ENCODE measurements at places on chromosomes 11 and 22. TPM values are rescaled to one million over a fixed set of nuclear protein-coding genes. Genes with fewer than 3 reads are reported as not detected.

DNA sequence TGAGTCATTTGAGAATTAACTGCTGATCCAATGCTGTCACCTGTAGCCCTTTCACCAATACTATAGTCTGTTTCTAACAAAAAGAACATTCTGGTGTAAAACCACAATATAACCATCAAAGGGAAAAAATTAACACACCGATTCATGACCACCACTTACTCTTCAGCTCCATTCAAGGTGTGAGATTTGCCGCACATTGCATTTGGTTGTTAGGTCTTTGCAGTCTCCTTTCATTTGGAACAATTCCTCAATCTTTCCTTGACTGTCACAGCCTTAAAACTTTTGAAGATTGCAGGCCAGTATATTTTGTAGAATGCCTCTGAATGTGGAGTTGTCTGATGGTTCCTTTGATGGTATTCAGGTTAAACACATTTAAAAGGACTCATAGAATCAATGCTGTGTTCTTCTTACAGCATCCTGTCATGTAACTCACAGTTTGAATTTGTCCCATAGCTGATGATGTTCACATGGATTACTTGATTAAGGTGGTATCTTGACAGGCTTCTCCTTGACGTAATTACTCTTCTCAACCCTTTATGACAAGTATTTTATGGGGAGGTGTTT lies 63.6 kb downstream of the TNRC6B start:
- no peak for DNase-seq

DNA sequence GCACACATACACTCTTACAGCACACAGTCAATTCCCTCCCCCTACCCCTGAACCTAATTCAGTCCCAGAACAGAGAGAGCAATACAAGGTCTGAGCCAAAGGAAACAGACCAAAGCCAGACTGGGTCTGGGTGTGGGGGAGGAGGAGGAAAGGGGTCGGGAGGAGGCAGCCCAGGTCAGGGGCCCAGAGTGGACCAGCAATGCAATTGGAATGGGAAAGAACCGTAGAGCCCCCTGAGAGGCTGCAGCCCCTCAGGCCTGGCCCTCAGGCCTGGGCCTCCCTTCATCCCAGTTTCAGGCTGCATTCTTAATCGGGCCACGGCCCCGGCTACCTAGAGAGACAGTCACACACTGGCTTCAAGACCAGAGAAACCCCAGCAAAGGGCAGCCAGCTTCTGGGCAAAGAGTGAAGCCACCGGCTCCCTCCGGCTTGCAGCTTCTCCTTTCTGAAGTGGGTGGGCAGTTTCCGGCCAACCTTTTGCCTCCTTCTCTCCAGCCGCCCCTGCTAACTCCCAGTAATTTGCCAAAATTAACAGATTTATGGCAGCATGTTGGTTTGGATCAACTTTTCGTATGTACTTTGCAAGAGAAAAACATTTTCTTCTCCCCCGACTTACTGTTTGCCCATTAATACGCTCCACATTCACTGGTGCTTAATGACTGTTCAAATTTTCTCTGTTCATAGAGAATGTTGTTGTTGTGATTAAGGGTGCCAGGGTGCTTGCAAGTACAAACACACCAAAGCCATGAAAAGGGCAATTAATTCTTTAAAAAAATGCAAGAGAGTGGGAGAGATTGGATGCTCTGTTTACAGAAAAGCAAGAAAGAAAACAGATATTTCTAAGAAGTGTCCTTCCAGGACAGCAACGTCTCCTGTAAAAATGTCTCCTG lies 488.3 kb downstream of the MN1 start:
- DNase-seq: no peak

GRCh38 chr11:46697303-46697702 lies 3.1 kb downstream of the ARHGAP1 start:
- DNase-seq: no peak

DNA sequence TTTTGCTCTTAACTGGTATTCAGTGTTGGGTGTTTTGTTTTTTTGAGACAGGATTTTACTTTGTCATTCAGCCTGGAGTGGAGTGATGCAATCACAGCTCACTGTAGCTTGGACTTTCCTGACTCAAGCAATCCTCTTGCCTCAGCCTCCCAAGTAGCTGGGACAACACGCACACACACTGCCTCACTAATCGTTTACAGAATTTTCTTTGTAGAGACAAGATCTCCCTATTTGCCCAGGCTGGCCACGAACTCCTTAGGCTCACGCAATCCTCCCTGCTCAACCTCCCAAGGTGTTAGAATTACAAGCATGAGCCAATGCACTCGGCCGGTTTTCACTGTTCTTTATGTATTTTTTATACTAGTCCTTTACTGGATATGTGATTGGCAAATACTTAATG lies 51.0 kb upstream of the IGLL5 start:
- DNase-seq: no peak

DNA sequence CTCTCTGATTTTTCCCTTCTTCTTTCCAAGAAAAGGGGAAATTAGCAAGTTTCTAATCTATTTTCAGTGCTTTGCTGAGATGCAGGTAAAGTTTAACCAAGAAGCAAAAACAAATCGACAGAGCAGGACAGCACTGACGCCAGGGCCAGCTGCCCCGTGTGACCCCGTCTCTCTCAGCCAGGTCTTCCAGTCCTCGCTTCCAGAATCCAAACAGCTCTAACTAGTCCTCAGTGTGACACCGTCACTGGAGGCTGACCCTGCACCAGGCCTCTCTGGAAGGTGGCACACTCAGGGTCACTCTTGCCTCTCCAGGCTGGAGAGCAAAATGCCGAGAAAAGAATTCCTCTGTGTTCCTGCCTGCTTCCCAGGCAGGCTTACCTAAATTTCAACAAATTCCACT lies 44.8 kb downstream of the SHANK2 start:
- DNase-seq: no peak

DNA sequence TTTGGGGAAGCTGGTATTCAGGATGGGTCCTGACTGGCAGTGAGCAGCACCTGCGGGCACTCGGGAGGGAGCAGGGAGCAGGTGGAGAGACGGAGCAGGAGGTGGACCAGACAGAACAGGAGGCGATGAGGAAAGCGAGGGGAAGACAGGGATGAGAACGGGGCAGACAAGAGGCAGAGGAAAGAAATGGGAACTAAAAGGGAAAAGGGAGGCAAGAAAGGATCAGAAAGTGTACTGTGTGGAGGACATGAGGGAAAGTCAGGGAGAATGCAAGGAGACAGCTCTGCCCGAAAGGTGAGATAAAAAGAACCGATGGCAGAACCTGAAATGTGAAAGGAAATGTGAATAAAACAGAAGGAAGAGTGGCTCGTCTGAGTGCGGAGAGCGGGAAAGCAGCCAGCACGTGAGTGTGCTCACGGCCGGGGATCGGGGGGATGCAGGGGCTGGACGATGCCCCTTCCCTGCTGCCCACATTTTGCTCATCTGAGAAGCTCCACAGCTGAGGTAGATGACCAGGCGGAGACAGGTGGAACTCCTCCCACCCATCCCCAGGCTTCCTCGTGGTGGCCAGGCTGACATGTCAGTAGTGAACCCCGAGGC lies 494.4 kb upstream of the B3GAT1 start:
- no peak for DNase-seq

DNA sequence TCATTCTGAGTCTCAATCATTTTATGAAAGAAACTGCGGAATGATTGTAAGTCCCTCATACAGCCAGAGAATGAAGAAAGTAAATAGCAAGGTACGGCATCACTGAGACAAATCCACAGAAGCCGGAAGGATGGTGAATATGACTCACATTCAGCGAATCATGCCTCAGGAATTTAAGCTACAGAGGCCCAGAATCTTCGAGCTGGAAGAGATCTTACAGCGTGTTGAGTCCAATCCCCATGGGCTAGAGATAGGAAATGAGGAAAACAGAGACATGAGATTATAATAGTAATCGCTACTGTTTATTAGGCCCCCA lies 173.2 kb downstream of the KIF18A start:
- DNase-seq: no peak

DNA sequence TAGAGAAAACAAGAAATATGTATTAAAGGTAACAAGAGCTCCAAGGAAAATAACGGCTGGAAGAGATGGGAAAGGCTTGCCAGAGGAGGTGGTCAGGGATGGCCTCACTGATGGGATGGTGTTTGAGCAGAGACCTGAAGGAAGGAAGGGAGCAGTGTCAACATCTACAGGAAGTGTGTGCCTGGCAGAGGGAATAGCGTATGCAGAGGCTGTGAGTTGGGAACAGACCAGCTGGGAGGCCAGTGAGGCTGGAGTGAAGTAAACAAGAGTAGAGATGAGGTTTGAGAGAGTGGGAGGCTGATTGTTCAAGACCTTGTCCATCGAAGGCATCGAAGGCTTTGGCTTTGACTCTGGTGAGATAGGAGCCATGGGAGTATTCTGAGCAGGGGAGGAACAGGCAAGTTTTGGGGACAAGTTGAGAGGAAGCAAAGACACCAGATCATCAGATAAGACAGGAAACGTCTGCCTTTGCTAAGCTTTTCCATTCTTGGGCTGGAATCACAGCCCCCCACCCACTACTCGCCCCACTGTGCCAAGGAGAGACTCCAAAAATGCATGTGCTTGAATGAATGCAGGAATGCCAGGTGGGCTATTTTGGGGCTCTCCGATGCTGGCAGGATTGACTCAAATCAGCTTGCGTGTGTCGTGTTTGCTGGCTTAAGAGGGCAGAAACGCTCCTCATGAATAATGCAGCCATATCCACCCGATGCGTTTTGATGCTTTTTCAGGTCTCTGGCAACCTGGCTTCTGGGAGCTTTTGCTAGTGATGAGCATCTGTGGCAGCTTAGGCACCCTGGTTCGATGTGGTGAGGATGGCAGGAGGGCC lies 7.2 kb downstream of the SGSM1 start:
- no peak for DNase-seq

GRCh38 chr11:125980436-125980835 lies 34.6 kb downstream of the VSIG10L2 start:
- DNase-seq: no peak

DNA sequence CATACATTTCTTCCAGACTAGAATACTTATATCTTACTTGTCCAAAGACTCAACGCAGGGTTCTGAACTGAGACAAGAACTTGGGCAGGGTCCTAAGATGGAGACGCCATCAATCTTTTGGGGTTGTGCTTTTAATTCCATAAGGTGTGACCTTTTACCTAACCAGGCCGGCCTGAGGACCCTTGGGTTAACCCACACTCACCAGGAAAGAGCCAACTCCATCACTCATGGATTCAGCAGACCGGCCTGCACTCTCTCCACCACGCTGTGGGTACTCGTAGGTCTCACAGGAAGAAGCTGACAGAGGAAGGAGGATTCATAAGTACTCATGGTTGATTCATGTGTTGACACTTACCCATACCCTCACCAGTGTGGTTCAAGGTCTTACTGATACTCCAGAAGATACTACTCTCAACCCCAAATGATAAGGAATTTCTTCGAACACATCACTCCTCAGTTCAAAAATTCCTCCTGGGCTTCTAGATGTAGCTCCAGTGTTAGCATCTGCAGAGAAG lies 36.2 kb downstream of the USP35 start:
- DNase-seq: no peak

GRCh38 chr11:78791254-78791653 lies 216.6 kb upstream of the NARS2 start:
- DNase-seq: no peak

Gene BANF1
- total RNA-seq: 227 TPM

Gene OR8D4
- total RNA-seq: not detected

Gene TRIM3
- 5.1 TPM for total RNA-seq

Gene CHCHD10
- 155 TPM for total RNA-seq

Gene SDHAF2
- 57.6 TPM for total RNA-seq

Gene P2RX3
- total RNA-seq: not detected

Measured in activated CD8-positive, alpha-beta memory T cell treated with anti-CD3 and anti-CD28 coated beads, Interleukin-2, amount 10 ng/mL, durations not matched to agents 7 days and 5 days (primary cell).